ENCODE measurements at places on chromosomes 12 and 14.

- DNase-seq, result no peak
These were observed 117.6 kb upstream of the PWP1 start for GRCh38 chr12:107567876-107568619.

- no peak for DNase-seq
These were observed at the start of gene ZDHHC22 for GRCh38 chr14:77141214-77142004. TSS of gene ZDHHC22 (minus strand) at chr14:77141791. CDS start at chr14:77139738, 2,053 bp downstream.

GRCh38 chr14:73729556-73730265 is 15.5 kb upstream of the PNMA1 start:
- no peak for DNase-seq

DNA sequence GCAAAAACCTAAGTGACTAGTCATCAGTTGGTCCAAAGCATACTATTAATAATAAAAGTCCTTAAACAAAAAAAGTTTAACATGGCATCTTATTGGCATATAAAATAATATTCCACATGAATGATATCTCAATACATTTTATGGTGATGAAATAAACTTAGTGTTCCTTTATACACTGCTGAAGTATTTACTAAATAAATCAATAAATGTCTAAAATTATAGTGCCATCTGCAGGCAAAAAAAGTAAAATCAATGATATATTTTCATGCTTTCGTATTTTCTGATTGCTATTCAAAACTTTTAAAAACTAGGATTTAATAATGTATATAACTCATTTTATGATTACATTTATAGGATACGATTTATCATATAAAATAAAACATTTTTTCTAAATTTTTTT is 30.5 kb downstream of the PUS7L start:
- no peak for DNase-seq

- DNase-seq, result no peak
These were observed 23.8 kb downstream of the SPTB start for GRCh38 chr14:64855721-64856528.

DNA sequence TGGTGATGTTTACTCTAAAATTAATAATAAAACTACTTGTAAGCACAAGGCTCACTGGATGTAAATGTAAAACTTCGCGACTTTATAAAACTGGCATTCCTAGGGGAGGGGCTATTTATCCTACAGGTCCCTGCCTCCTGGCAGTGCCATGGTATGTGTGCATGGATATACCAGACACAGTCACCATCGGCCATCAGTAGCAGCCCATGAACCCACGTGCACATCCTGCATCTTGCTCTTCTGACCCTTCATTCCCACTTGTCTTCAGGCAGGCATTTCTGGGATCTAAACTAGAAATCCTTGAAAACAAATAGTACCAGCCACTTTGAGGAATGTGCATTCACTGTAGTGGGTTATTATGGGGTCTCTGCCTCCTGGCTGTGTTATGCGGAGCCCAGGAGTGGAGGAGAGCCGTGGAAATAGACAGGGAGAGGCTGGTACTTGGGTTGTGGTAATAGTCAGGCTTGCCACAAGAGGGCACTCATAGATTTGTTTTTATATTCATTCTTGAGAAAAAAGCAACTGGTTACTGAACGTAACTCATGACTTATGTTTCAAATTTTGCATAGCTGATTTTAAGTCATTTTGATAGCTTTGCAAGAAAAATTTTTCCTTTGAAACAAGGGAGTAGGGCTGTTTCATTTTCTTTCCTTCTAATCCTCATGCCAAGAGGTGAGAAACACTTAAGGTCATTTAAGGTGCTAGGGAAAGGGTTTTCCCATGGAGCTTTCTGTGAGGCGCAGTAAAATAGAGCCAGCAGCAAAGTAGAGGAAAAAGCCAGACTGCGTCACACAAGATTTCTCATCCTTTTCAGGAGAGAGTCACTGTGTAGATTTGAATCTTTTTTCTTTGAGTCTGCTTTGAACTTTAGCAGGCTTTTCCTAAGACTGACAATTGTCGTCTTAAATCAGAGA is 17.4 kb upstream of the GALNT16 start:
- DNase-seq, result peak; percentile 68

DNA sequence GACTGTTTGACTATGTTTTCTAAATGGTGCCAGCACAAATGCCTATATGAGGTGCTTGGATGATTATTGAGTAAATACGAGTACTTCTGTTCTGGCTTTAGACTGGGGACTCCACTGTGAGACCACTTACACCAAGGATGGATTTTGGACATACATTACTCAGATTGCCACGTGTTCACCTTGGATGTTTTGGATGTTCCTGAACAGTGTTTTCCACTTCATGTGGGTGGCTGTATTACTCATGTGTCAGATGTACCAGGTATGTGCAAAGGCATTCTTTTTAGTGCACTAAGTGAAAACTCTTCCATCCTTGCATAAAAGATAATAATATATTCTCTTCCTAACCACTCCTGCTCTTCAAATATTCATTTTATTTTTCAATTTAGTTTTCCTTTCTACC is 30.7 kb downstream of the CSRP2 start:
- no peak for DNase-seq

DNA sequence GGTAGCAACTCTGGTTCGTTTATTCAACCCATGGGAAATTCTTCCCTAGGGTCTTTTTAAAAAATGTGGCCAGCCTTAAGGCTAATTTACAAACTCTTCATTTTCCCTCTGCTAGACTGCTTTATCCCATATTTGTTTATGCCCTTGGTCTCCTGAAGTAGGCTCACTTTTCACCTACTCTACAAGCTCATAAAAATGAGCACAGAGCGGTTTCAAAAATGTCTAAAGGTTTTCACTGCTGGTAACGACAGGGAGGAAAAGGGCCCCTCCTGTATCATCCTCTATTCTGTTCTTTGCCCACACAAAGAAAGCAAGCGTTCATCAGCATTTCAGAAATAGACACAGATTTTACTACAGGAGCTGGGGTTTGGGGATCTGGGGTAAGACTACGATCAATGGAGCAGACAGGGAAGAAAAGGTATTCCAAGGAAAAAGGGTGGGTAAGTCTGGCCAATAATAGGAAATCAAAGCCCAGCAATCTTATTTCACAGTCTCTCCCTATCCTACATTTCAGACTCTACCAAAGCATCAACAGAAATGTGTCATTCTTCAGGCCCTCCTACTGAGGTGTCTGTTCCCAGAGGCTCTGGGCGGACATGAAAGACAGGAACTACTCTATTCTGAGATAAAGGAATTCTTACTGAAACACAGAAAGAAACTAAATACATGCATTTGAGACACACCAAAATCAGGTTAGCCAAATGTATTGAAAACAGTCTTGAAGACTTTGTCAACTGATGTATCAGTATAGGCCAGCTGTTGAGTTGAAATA is 86.4 kb downstream of the SPPL3 start:
- DNase-seq, result no peak

GRCh38 chr12:59708064-59708463 is 112.2 kb downstream of the SLC16A7 start:
- DNase-seq, result no peak

DNA sequence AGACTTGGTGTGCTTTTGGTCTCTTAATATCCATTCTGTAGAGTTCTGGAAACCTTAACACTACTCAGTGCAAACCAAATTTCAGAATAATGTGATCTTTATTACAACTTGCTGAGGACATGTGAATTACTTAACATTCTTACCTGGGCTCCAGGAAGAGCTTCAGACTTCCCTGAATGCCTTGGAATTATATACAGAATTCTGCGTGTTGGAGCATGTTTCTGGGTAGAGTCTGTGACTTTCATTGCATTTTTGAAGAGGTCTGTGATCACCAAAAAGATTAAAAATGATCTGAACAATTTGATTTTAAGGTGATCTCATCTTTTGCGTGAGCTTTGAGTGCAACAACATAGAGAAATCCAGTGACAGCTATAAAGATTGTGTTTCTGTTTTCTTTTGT is 35.4 kb downstream of the ZDHHC17 start:
- no peak for DNase-seq

- no peak for DNase-seq
These were observed 16.5 kb upstream of the SMIM10L1 start for GRCh38 chr12:11154400-11154925.

DNA sequence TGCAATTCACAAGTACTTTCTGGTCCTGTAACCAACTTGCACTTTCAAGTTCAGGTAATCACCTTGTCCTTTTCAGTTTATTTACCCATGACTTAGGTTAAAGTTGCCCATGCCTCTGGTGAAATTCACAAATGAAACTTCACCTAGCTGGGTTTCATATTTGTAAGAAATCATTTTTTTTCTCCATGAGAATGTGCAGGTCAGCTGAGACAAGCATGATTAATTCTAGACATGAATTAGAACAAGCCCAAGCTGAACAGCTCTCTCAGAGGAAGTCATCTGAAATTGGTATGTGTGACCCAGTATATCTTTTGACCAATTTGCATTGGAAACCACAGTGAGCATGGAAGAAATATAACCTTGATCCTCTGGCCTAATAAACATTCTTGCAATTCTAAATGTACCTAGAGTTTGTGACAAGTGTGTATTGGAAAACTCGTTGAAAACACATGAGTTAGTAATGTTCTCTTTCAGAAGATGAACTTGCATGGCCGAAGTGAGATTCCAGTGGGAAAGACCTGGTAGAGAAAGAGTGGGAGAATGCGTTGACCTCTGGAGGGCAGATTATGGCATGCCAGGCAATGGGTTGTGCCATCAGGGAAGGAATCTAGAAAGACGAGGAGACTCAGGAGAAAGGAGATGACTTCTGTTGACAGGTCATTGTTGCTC is 486.5 kb downstream of the ZFP36L1 start:
- DNase-seq, result no peak

DNA sequence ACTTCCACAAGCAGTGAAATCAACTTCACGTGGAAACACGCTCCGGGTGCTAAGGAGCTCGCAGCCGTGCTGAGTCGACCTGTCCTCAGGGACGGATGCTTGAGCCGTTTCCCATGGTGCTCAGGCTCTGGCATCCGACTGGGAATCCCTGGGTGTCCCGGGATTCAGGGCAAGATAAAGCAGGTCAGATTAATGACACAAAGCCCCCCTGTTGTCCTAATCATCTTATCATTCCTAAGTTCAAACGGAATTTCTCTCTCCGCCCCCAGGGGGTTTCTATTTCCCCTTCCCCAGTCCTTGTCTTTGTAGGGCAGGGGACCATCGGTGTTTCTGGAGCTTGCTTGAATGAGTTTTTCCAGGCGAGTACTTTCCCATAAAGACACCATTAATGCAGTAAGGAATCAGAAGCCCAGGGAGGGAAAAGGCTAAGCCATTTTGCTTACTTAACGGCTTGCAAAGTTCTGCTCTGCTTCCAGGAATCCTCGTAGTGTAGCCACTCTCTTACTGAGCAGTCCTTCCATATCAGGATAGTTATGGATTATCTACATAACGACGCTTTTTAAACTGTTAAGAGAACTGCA is 116.5 kb downstream of the TMEM132C start:
- no peak for DNase-seq

- DNase-seq, result no peak
These were observed 9.3 kb upstream of the OR4K5 start for GRCh38 chr14:19911114-19911513.

DNA sequence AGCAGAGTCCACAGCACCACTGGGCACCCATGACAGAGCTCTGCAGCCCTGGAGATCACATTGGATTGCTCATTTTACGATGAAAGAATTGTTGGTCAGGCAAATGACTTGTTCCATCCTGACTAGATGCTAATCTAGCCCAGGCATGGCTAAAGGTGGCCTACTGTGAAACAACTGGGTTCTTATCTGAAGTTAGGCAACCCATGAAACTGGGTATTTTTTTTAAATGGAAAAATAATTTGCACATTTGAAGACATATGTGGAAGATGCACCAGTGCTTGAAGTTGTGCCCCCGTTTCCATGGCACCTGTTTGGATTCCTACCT is 8.3 kb downstream of the PYGL start:
- no peak for DNase-seq

DNA sequence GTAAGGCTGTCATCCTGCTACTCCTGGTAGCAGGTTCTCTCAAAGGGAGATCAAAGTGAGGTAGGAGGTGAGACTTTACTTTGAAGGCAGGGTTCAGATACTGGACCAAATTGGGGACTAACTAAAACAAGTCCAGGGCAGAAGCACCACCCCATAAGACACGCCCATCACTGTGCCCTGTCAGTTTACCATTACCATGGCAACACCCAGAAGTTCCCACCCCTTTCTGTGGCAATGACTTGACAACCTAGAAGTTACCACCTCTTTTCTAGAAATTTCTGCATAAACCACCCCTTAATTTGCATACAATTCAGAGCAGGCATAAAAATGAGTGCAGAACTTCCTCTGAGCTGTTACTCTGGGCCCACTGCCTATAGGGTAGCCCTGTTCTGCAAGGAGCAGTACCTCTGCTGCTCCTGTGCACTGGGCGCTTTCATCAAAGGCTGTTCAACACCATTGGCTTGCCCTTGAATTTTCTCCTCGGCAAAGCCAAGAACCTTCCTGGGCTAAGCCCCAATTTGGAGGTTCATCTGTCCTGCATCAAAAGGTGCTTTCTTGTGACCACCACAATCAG is 64.8 kb upstream of the MAX start:
- DNase-seq, result peak; percentile 42

DNA sequence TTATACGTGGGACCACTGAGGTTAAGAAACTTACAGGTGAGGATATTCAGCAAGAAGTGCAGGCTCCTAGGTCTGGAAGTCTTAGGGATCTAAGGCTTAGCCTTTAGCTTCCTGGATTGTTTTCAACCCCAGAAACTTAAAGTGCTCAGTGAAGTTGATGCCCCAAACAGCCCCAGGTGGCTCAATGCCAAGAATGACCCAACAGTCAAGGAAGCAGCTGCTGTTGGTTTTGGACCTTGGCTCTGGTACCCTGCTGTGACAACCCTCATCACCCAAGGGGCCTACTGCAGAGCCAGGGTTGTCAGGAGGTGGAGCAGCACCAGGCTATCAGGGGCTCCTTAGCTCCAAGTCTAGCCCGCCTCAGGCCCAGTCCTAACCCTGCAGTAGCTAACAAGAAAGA is 36.8 kb downstream of the VDR start:
- no peak for DNase-seq

- no peak for DNase-seq
These were observed 123.2 kb upstream of the OTX2 start for GRCh38 chr14:56933446-56933845.

- DNase-seq, result peak; percentile 51
These were observed 2.1 kb upstream of the SLC2A13 start for GRCh38 chr12:40107803-40108620.

GRCh38 chr12:41205070-41205709 is 17.1 kb downstream of the PDZRN4 start:
- no peak for DNase-seq

Data from activated CD4-positive, alpha-beta T cell treated with anti-CD3 and anti-CD28 coated beads for 48 hours (primary cell).